ENCODE measurements at places on chromosomes 7 and 10. TPM values are rescaled to one million over a fixed set of nuclear protein-coding genes. Genes with fewer than 3 reads are reported as not detected.

GRCh38 chr7:35512716-35513115 is 182.2 kb downstream of the HERPUD2 start:
- DNase-seq, result no peak

DNA sequence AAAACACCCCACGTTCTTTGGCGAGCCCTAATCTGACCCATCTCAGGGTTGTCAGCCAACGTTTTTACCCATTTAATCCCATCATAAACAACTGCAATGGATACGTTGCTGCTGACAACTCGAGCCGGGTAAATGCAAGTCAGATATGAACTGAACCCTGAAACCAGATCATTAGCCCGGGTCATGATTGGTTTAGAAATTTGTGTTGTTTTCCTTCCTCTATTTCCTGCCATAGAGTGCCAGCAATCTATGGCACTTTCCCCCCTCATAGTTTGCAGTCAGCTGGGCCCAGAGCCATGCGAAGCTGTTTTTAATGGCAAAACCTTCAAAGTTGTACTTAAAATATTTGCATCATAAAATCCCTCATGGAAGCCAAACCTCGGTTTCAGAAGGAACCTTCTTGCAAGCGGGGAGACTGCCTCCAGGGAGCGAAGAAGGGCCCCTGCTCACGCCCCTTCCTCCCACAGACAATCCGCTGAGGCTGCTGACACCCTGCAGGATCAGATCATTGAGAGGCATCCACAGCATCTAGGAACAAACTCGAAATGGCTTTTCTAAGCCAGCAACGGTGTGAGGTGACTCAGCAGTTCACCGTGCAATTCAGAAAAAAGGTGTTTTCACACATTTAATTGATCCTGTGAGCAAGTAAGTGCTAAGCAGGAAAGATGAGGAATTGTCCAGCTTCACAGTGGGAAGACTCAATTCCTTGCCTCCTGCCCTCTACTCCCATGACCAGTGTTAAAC is 710.1 kb downstream of the PARD3 start:
- no peak for DNase-seq

DNA sequence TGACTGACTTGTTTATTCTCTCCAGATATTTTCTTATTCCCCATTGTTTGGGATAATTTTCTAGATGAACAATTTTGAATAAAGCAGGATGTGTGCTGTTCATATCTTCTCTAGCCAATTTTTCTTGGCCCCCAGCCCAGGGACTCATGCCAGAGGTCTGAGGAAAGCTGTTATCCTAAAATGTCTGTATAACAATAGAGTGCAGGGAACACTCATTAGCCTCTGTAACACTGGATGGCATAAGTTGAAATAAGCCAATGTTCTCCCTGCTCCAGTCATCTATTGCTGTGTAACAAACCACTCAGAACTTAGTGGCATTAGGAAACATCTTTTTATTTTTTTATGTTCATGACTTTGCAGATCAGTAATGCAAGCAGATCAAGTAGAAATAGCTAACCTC is 121.7 kb upstream of the TRIM24 start:
- DNase-seq, result no peak

GRCh38 chr7:101232141-101232850 is 5.3 kb downstream of the CLDN15 start:
- DNase-seq, result no peak

ERLIN1 gene
- total RNA-seq, result 25.5 TPM
